ENCODE measurements at places on chromosomes 11 and 22.

- DNase-seq = no peak
Observed at GRCh38 chr11:86523738-86524619, 148.4 kb downstream of the ME3 start.

GRCh38 chr22:41231369-41231768, 9.4 kb downstream of the CHADL start:
- no peak for DNase-seq

DNA sequence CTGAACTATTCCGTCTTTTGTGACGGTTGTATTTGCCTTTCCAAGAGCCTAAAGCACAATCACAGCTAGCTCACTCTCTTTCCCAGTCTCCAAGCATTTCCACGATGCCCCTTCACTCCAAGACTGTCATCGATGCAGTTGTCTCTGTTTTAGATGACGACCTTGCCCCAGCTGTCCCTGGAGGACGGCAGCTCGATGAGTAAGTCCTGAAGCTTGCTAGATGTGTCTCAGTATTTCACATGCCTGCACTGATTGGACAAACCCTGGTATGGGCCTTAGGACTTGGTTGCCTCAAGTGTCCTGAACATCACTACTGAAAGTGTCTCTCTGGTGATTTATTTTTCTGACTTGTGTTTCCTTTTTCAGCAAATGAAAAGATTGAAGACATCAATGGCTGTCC, 129.9 kb downstream of the NAV2 start:
- DNase-seq = no peak

DNA sequence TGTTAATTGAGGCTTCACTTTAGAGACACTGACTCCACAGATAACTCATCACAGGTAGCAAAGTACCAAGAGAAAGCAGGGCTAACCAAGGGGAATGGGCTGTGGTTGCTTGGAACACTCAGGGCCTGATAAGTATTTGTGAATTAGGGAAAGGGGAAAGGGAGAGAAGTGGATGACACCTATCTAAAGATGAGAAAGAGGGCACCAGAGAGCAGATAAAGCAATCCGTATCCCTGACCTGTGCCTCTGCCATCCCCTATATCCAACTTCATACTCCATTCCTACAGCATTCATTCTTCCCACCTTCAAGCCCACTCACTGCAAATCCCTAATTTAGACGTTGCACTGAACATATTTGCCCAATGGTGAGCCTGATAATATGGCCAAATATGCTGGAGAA, 43.0 kb upstream of the API5 start:
- DNase-seq = no peak

DNA sequence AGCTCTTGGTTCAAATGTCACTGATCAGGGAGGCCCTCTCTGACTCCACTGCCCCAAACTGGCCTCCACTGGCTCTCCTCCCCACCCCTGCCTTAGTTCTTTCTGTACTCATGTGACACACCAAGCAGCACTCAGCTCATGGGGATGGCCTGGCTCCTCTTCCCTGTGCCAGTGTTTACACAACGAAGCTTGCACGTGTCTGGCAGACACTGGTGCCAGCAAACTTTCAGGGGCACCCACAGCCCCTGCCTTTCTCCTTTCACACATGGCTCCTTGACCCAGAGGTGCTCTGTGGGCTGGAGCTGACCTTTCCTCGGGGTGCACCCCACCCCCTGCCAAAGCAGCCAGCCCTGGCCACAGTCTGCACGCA, 37.6 kb upstream of the PARVG start:
- no peak for DNase-seq

DNA sequence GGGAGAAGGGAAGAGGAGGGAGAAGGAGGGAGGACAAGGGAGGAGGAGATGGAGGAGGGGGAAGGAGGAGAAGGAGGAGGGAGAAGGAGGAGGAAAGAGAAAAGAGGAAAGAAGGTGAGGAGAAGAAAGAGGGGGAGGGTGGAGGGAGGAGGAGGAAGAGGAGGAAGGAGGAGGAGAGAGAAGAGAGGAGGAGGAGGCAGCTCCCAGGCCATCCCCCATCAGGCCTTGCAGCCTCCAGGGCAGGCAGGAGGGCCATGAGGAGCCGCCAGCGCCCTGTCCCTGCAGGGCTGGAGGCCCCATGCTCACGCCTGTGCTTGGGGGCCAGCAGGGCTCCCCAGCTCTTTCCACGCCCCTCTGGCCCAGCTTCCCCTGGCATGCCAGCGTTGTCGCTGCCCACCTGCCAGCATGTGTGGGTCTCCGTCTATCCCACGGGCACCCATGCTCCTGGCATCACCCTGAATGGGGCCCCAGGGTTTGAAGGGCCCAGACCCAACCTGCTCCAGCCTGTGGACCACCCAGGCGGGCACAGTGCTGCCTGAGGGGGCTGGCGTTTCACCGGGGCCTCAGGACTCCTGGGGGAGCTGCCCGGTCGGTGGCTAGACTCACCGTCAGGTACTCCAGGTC, 5.2 kb downstream of the TSPAN32 start:
- no peak for DNase-seq

All from omental fat pad (tissue), 4 donors.